ENCODE measurements at places on chromosomes 4 and X.

- no peak for DNase-seq
Measured at GRCh38 chr4:116027311-116027710, 913.9 kb upstream of the NDST4 start.

GRCh38 chr4:7653510-7654369 is 219.0 kb upstream of the PSAPL1 start:
- DNase-seq, result no peak

- DNase-seq, result no peak
Measured at GRCh38 chr4:151659601-151660364, 101.0 kb downstream of the GATB start.

DNA sequence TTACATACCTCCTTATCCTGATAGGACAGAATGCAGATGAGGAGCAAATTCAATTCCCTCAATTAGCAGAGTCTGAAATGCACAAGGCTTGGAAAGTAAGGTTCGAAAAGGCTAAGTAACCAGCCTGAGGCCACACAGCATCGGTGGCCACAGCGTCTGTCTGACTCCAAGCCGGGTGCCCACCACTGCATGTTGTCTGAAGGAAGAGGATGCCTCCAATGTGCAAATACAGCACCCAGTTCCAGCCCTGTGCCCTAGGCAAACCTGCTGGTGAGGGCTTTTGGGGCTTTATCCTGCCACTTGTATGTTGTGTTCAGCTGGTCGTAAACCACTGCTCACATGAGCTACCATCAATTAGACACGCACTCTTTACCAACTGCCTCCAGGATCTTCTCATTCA is 48.6 kb upstream of the PPP2R2C start:
- DNase-seq, result no peak

DNA sequence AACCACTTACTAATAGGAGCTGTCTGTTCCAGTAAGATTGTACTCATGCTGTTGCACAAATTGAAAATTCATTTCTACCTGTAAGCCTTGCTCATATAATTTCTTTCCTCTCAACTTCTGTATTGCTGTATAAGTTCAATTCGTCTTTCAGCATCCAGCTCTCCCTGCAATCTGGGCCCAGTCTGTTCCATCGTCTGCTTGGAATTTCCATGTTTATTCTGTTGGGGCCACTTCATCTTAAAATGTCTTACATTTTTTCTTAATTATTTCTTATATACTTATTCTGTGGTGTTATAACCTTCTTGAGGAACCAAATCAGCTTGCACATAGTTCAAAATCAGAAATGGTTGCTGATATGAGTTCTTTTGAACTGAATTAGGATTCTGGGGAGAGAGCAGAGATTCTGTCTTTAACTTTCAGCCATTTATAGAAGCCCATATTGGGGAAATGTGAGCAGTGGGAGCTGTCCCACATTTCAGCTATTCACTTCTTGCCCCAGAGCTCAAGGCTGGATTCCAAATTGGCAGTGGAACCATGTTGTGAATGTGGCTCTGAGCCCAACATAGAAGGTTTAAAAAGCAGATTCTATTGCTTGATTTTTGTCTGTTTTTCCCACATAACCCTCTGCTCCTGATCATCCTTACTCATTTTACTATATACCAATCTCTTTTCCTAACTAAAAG is 291.9 kb downstream of the BMPR1B start:
- no peak for DNase-seq

GRCh38 chr4:129998436-129999150 is 902.6 kb downstream of the C4orf33 start:
- no peak for DNase-seq

- DNase-seq, result peak; percentile 53
Measured at GRCh38 chr4:77104791-77105540, 29.2 kb upstream of the CCNI start.

DNA sequence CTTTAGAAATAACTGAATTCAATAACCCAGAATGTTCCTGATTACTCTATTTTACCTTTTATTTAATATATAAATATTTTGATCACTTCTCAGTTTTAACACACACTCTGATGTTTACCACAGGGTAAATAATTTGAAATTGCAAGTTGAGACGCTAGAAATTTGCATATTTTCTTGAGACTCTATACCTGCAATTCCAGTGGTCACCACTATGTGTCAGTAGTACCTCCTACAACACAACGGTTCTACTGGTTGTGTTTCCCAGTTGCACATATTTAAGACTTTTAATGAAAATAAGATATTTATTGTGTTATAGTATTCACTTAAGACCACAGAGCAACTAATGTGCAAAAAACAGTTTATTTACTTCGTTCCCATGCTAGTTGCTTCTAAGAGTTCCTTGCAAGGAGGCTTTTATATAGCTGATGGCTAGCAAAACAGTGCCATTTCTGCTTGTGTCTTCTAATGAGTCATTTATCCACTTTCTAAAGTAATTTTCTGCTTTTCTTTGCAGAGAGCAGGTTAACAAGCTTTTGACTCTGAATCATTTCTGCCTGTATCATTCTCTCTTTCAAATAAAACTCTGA is 98.9 kb upstream of the PDLIM3 start:
- DNase-seq, result no peak

GRCh38 chrX:153640736-153641575 is 6.0 kb upstream of the DUSP9 start:
- no peak for DNase-seq

GRCh38 chr4:125368146-125368545 is 53.4 kb downstream of the FAT4 start:
- DNase-seq, result no peak

GRCh38 chrX:72037601-72038000 is 94.1 kb downstream of the RTL5 start:
- DNase-seq, result no peak

- DNase-seq, result no peak
Measured at GRCh38 chrX:118773782-118774181, 46.4 kb downstream of the IL13RA1 start.

DNA sequence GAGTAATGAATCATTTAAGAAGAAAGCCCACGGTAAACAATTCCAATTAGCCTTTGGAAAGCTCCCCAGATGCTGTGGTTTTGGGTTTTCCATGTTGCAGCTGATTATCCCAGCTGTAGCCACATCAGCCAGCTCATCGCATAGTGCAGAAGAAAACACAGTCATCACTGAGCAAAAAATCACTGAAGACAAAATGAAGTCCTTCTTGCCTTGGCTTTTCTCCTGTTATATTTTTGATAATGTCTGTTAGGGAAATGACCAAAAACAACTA is 193.0 kb upstream of the C1QTNF7 start:
- peak; percentile 58 for DNase-seq

GRCh38 chr4:3724319-3725231 is 41.6 kb upstream of the ADRA2C start:
- DNase-seq, result no peak

GRCh38 chr4:73800206-73800605 is 36.3 kb upstream of the CXCL6 start:
- DNase-seq, result no peak

DNA sequence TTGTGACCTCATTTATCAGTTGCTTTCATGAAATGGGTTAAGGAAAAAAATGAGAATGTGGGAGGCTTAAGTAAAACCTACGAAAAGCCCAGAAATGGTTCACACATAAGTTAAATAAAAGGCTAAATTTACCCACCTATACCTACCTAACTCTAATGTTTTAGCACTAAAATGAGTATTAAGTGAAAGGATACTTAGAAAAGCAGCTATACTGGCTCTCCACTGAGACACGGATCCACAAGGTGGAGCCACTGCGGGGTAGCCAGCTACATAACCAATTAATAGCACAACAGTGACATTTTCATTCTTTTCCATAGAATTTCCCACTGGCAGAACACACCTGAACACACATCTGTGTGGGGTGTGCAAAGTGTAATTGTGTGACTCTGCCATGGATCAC is 101.9 kb downstream of the MAML3 start:
- no peak for DNase-seq

DNA sequence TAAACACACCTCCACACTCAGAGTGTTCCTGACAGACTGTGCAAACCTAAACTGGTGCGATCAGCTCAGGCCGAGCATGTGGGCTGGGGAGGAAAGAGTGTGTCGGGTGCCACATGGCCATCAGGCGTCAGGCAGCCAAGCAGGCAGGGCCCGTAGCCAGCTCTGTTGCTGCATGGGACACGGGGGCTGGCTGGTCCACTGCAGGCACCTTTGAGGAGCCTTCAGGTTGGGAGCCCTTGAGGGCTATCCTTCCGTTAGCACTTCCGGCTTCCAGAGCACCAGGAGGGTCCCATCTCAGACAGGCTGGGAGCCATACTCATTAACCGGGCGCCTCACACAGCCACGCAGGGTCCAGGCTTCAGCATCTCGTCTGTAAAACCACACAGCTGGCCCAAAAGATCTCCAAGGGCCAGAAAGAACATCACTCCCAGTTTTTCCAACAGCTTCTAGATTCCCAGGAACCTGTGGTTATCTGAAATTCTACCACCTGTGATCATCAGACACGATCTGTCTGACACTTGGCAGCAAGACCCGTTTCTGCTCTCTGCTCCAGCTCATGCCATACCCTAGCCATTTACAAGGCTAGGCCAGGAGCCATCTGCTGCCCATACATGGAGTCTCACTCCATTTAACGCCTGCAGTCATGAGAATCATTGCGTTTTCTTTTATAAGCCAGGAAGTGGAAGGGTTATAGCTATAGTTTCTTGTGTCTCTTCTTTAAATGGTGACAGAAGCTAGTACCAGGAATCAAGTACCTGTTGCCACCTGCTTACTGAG is 87.5 kb downstream of the NSUN7 start:
- DNase-seq, result no peak

DNA sequence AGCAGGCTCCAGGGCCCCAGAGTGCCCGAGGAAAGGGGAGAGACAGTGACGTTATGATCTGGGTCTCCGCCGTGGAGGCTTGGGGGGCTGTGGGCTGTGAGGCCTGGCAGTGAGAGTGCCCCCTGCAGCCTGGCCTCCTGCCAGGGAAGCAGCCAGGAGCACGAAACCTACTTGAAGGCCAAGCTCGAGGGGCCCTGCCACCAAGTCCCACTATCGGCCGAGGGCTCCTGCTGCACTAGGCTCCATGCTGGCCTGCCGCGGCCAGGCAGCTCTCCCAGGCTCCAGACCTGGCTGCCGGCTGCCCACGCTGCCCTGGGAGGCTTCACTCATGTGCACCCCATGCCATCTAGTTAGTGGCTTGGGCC is 18.7 kb downstream of the FLNA start:
- no peak for DNase-seq

- DNase-seq, result no peak
Measured at GRCh38 chr4:1285790-1286553, 3.7 kb upstream of the MAEA start.

DNA sequence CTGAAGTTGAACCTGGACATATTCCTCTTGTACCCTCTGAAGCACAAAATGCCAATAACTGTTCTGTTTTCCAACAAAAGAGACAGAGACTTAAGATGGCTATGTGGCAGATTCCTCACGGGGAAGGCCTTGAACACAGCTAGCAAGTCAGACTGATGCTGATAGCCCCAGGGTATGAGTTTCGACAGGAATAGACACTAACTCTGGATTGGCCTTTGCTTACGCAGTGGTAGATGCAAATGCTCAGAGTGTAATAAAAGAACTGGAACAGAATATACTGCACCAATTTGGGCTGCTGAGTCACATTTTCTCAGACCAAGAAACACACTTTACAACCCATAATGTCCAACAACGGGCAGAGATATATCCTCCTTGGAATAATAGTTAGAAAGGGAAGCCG is 173.8 kb downstream of the DLG3 start:
- DNase-seq, result no peak

GRCh38 chr4:4868758-4869723 is 9.6 kb downstream of the MSX1 start:
- DNase-seq, result no peak

- DNase-seq, result no peak
Measured at GRCh38 chr4:3708103-3708510, 58.1 kb upstream of the ADRA2C start.

GRCh38 chr4:139555705-139556070 is 331 bp downstream of the SETD7 start:
- DNase-seq, result no peak

GRCh38 chr4:145283909-145284308 is 103.5 kb upstream of the OTUD4 start:
- DNase-seq, result no peak

DNA sequence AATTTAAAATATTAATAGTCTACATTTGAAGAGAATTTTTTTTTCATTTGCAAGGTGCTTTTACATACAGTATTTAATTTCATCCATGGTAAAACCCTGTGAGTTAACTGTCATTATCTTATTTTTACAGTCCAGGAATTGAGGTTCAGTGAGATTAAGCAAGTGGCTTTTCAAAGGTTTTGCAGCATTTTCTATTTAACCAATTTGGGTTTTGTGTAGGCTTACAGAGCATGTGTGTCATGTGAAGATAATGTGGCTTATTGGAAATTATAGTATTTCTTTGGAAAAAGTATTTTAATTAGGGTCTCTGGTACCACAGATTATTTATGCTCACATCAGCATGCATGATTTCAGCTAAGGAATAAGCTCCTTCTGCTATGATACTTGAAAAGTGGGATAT is 4.5 kb downstream of the XK start:
- DNase-seq, result no peak

DNA sequence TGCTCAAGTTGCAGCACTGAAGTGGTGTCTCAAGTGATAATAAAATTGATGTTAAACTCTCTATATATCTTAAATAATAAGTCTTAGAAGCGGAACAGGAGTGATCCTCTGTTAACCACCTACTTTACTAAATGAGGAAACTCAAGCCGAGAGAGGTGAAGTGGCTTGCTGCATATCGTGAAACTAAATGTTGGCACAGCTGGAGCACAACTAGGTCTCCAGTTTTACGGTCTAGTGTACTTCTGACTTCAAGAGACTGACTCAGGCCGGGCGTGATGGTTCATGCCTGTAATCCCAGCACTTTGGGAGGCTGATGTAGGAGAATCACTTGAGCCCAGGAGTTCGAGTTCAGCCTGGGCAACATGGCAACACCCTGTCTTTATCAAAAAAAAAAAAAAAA is 35.5 kb upstream of the PLS3 start:
- DNase-seq, result no peak

- DNase-seq, result no peak
Measured at GRCh38 chrX:19798423-19798822, 89.0 kb downstream of the SH3KBP1 start.

DNA sequence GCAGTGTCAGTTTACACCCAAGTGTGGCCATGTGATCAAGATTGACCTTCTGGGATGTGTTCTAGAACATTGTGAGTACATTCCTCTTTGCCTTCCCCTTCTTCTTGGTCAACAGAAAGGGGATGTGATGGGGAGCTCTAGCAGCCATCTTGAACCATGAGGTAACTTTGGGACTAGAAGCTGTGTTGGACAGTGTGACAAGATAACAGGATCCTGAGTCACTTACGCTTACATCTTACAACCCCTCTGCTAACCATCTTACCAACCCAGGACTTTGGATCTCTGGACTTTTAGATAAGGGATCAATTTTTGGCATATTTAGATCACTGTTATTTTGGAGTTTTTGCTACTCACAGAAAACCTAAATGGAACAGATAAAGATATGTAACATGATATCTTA is 625.6 kb downstream of the BCOR start:
- DNase-seq, result no peak
